CD4-positive, alpha-beta memory T cell (primary cell): ENCODE measurements at places on chromosomes 7 and 10. TPM values are rescaled to one million over a fixed set of nuclear protein-coding genes. Genes with fewer than 3 reads are reported as not detected.

- no peak overlapping the region for H3K27ac ChIP-seq
- H3K4me1 ChIP-seq = no peaks in the 10 kb centered on the region
- DNase-seq = no peak
Measured at GRCh38 chr7:98994046-98994944, 116.0 kb downstream of the TRRAP start.

- H3K4me3 ChIP-seq = no peak overlapping the region
- no peak for DNase-seq
- peaks cover 12% of the 10 kb centered on the region for H3K36me3 ChIP-seq
- no peaks in the 10 kb centered on the region for H3K27me3 ChIP-seq
Measured at GRCh38 chr10:118339111-118339510, 3.0 kb downstream of the FAM204A start.

The PRLHR gene
- not detected for total RNA-seq

The POM121 gene
- 56.0 TPM for total RNA-seq

The C10orf53 gene
- total RNA-seq = not detected

The HSPA14 gene
- 17.7 TPM for total RNA-seq
